D341Med (cell line): ENCODE measurements at places on chromosomes 7 and 10.

DNA sequence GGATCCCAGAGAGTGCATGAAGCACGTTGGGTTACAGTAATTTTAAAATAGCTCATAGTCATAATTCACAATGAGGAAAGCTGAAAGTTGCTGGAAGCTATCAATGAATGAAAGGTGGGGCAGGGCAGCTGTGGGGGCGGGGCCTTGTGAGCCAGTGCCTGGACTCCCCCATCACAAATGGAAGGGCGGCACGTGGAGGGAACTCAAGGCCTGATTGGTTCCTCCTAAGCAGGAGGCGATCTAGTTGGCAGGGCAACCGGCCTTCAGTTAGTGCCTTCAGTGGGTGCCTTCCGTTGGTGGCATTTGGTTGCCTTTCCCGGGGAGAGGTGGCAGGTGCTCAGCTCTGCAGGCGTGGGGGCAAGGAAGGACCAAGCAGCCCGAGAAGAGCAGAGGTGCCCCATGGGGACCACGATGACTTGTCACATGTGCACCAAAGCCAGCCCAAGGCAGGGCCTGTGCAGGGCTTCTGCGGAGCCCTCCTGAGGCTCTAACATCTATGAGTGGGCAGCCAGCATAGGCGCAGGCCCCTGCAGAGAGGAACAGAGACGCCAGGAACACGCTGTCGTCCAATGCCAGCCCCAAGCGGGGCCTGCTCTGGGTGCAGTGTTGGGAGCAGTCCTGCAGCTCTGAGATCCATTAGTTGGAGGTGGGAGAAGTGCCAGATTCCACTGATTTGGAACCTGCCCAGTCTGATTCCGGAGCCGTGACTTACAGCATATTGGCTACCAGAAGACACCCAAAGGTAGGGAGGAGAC lies 59.8 kb upstream of the PDSS1 start:
- DNase-seq, result no peak

GRCh38 chr10:88660598-88660884 lies 3.7 kb upstream of the LIPF start:
- no peak for DNase-seq

DNA sequence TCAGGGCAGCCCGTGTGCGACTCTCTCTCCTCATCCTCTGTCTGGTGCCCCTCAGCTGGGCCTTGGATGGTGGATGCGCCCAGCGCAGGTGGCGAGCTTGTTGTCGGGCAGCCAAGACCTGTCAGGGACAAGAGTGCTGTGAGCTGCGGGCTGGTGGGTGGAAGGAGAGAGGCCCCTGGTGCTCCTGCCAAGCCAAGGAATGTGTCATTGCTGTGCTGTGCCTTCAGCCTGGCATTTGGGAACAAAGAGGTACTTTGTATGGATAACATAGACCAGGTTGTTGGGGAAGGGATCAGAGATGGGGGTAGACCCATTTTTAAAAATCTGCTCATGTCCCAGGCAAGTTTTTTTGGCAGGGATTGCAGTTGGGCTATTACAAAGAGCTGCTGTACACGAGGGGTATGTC lies 120.9 kb downstream of the PKD1L1 start:
- DNase-seq, result no peak

GRCh38 chr7:1944619-1945210 lies 274.6 kb downstream of the ELFN1 start:
- DNase-seq, result no peak

DNA sequence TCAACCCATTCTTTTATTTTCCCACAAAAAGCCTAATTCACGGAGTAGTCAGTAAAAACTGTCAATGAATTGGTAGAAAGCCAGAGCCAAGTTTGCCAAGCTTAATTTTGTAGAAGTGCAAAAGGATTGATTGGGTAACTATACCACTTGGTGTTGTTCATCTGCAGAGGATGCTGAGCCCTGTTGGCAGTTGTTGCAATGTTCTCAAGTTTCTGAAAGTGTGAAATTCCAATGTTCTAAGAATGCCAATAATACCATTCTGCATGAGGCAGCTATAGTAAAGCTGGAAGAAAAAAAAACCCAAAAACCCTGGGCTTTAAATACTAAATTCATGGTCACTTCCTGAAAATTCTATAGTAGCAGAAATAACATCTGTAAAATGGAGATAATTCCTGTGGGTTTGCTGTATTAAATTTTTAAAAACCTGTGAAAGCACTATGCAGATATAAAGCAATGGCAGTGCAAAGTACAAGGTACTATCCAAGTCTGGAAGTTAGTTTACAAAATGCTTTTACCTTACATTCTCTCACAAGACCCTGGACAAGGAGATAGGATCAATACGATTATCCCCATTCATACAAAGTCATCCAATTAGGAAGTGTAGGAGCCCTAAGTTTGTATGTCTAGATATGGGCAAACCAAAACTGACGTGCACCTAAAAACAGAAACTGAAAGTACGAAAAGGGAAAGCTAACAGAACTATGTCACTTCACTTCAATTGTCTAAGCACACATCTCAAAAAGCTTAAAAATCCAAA lies 6.0 kb upstream of the PON1 start:
- no peak for DNase-seq

- DNase-seq, result peak; percentile 38
Observed at GRCh38 chr10:1048349-1048731, 579 bp downstream of the IDI1 start.

- DNase-seq, result no peak
Observed at GRCh38 chr10:70678757-70679489, 6.6 kb downstream of the ADAMTS14 start.

DNA sequence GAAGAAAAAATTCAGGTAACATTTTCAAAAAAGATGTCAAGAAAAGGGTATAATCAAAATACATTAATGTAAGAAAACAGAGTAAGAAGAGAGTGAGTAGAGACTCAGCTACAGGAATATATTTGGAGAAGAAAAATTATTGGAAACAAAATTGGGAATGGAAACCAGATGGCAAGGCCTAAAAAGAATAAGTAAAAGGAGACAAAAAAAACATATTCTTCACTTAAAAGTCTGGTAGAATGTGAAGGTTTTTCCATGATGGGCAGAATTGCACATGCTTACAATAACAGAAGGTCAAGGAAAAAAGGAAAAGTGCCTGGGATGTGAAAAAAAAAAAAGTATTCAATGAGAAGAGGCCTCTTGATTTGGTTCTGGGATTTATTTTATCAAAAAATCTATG lies 1061.8 kb upstream of the LRRTM3 start:
- DNase-seq, result no peak

- DNase-seq, result no peak
Observed at GRCh38 chr7:78296046-78296597, 497.5 kb downstream of the PHTF2 start.

DNA sequence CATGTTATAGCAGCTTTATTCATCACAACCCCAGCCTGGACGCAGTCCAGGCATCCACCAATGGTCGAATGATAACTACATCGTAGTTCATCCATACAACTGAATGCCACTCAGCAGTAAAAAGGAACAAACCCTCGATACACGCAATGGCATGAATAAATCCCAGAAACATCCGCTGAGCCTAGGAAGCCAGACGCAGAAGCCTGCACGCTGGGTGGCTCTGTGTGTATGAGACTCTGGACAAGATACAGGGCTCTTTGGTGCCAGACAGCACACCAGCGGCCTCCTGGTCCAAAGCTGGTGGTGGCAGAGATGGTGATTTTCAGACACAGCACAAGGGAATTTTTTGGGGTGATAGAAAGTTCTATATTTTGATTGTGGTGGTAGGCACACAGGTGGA lies 10.0 kb upstream of the CRYGN start:
- DNase-seq, result no peak

- DNase-seq, result no peak
Observed at GRCh38 chr10:4234661-4235060, 449.7 kb upstream of the KLF6 start.

DNA sequence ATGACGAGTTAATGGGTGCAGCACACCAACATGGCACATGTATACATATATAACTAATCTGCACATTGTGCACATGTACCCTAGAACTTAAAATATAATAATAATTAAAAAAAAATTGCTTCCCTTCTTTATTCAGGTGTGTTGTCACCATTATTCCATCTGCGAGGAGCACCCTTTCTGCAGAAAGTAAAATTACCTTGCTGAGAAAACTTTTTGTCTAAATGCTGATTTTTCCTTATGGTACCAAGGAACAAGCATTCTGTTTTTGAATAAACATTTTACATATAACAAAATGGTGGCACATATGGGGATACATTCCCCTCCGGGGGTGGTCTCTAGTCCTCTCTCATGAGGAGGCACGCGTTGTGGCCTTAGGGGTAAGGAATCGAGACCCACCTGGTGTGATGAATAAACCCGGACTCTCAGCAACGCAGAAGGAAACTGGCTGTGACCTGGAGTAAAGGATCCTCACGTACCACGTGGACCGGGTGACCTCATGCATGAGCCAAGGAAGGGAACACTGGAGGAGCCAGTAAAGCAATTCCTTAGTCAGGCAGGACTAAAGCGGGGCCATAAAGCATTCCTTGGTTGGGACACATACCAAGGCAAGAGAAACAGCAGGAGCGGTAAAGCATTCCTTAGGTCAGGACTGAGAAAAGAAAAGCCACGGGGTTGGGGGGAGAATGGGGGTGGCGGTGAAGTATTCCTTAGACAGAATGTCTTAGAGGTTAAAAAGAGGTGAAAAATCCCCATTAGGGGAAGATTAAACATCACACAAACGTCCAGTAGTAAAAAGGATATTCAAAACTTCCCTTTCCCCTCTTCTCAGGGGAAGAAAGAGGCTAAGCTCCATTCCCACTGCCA lies 20.8 kb upstream of the OPTN start:
- DNase-seq, result no peak

DNA sequence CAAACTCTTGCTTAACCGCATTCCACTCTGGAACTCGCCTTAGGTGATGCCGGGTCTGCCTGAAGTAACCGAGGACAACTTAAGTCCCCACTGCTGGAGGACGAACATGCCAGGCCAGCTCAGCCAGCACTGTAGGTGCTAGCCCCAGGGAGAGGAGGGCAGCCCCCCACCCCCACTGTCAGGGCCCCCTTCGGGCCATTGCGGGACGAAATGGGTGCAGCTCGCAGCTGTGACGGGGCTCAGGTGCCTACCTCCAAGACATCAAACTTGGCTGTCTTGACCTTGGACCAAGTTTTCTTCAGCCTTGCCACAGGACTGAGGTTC lies 60.4 kb downstream of the CSGALNACT2 start:
- peak; percentile 12 for DNase-seq

DNA sequence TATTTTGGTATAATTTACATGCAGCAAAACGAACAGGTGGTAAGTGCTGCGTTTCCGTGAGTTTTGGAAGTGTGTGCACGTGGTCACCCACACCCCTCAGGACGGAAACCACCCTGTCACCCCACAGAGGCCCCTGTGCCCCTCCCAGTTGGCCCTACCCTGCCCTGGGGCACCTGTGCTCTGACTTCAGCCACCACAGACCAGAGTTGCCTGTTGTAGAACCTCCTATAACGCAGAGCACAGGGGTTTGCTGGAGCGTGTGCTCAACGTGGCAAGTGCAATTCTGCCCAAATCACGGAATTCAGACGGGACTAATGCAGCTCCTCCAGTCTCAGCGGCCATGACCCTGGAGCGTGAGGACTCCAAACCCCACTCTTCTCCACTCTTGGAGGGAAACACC lies 9.6 kb upstream of the CFAP46 start:
- no peak for DNase-seq

- no peak for DNase-seq
Observed at GRCh38 chr10:31477584-31477983, 158.6 kb downstream of the ZEB1 start.
